ENCODE measurements at places on chromosomes 11 and 22. TPM values are rescaled to one million over a fixed set of nuclear protein-coding genes. Genes with fewer than 3 reads are reported as not detected.
A peak's percentile ranks its signal among the peaks of the same experiment; 100 is the strongest.

GRCh38 chr11:3006505-3007260, 14.6 kb upstream of the NAP1L4 start:
- no peak for DNase-seq

- DNase-seq: peak; percentile 67
Observed at GRCh38 chr11:117817368-117818040, 7.0 kb downstream of the FXYD2 start.

DNA sequence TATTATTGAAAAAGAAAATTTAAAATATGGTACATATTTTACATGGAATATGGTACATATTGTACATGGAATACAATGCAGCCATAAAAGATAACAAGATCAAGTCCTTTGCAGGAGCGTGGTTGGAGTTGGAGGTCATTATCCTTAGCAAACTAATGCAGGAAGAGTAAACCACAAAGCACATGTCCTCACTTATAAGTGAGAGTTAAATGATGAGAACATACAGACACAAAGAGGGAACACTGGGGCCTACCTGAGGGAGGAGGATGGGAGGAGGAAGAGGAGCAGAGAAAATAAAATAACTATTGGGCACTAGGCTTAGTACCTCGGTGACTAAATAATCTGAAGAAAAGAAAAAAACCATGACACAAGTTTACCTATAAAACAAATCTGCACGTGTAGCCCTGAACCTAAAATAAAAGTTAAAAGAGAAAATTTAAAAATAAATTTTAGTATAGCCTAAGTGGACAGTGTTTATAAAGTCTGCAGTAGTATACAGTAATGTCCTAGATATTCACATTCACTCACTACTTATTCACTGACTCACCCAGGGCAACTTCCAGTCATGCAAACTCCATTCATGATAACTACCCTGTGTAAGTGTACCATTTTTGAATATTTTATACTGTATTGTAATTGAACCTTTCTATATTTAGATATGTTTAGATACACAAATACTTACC, 204.4 kb downstream of the FAM76B start:
- no peak for DNase-seq

- no peak for DNase-seq
Observed at GRCh38 chr22:38941488-38941987, 15.9 kb upstream of the APOBEC3A start.

GRCh38 chr11:74687237-74688023, 43.8 kb downstream of the CHRDL2 start:
- no peak for DNase-seq

- DNase-seq: no peak
Observed at GRCh38 chr11:16806791-16807190, 68.3 kb downstream of the C11orf58 start.

DNA sequence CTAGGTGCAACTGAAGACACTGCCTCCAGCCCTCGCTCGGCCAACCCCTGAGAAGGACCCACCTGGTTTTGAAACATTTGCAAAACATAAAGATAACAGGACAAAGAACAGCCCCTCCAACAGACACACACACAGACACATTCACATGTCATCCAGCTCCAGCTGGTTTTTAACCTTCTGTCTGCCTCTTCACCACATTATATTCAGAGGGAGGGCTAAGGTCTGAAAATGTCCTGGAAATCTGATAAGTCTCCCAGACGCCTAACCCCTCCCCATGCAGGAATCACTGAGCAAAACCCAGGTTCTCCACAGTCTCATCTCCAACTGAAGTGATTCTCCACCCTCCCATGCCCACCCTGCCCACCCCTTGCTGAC, 29.4 kb downstream of the PACSIN2 start:
- DNase-seq: no peak

DNA sequence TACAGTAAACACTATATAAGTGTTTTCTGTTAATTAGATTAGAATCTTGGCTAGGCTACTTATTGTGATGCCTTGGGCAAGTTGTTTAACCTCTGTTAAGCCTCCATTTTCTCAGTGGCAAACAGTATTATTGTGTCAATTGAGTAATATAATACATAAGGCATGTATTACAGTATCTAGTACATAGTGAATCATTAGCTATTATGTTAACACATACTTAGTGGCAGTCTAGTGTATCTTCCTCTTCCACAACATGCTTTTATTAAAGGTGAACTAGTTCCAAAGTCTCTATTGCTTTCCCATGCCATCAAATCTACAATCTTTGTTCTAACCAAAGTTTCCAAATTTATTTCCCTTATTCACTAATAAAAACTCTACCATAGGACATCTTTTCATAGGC, 200.9 kb downstream of the SOX6 start:
- DNase-seq: no peak

DNA sequence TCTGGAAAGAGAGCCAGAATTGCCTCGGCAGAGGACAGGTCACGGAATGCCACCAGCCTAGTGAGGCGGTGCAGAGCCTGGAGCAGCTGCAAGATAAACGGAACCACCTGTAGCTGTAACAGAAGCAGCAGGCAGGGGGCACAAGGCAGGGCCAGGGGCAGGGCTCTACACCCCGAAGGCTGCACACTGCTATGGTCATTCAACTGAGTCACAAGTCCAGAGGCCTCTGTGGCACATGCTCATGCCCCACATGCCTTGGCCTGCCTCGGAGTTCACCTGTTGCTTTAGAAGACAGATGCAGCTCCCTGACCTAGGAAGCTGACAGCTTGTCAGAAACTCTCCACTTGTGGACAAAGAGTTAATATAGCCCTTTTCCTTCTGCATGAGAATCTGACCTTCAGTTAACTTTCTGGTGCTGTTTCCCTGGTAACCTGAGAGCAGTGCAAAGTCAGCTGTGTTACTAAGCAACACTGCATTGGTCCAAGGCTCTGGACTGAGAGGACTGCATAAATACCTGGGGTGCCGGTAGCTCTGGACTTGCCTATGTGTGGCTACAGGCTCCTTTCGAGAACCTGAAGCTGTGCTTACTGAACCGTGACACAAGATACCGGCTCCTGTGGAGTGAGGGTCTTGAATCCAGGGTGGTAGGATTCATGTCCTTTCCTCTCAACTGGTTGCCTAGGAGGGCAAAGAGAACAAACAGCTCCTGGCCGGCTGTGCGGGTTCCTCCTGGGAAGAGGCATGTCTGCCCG, 10.5 kb downstream of the COMMD9 start:
- DNase-seq: peak; percentile 26

- DNase-seq: no peak
Observed at GRCh38 chr11:59647245-59647980, 21.4 kb downstream of the PATL1 start.

DNA sequence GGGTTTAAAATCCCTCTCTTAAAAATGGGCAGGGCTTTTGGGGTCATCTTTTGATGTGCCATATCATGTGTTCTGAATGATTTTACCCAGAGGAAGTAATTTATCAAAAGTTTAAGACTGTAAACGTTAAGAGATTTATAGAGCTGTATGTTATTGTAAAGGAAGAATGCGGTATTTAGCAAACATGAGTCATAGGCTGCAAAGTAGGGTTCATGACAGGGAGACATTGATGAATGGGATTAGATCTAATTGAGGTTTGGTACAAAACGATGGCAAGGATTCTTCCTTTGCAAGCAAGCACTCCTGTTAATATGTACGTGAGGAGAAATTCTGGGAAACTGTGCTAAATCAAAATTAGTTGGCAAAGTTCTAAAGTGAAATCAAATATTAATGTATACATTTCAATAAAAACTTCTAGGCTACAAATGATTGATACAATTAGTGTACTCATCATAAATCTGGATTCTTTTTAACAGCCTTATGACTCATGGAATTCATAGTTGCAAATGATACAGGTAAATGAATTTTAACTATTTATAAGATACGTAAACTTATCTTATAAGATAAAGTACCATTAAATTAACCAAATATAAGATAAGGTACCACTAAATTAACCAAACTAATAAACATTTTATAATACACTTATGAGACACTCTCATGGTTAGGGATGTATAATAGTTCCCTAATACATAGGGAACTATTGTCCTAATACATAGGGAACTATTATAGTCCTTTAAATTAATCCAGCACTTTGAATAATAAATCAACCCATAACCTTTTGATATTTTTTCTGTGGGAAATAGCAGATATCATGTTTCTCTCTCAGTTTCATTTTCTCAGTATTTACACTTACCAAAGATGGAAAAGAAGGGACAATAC, 58.4 kb downstream of the KIF18A start:
- DNase-seq: no peak

DNA sequence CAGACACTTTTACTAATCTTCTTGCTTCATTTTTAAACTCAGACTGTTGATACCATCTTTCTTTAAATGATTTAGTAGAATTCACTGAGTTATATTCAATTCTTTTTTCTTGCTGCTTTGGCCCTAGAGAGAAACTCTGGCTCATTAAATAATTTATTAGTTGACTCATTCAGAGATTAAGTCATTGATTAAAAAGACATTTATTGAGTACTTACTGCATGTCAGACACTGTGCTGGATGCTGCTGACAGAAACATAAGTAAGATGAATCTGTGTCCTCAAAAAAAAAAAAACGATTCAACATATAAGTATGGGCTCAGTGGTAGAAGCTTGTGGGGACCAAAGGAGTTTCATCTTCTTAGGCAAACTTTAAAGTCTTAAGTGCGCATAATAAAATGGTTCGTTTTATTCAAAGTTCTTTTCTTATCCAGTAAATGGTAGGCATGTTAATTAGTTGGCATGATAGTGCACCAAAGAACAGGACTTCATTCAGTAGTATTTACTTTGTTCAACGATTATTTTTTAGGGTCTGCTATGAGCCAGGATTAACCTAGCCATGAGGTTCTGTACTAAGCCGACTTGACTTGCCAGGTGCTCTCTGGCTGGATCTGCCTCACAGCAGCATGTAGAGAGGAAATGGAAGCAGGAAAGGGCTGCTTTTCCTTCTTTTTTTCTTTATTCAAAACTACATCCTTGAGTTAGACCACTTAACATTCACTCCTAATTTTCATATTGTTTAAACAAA, 281.0 kb upstream of the CTSC start:
- no peak for DNase-seq

DNA sequence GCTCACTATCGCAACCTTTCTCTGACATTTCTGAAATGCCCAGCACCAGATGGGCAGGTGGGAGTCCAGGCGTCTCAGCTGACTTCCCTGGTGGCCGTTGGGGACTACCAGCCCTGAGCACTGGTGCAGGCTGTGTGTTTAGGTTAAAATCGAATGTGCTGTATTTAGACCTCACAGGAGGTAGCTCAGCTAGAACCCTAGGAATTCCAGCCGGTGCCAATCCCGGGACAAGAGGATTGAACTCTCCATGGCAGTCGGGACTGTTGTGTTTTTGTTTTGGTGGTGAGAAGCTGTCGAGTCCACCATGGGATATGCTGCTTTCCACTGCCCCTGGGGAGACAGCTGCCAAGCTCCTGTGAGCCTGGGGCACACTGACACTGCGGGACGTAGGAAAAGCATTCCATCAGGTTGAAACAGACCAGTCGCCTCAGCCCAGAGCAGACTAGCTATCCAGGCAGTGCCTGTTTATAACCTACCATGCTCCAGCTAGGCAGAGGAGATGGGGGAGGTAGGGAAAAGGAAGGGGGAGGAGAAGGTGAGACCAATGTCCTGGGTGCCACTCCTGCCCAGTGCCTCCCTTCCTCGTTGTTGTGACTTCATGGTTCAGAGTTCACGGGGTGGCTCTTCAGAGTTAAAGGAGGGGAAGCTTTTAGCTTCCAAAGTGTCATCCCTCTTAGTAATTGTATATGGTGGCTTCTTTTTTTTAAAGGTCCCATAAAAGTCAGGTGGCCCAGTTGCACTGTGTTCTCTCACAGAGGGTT, 53.0 kb downstream of the MICAL2 start:
- DNase-seq: no peak

DNA sequence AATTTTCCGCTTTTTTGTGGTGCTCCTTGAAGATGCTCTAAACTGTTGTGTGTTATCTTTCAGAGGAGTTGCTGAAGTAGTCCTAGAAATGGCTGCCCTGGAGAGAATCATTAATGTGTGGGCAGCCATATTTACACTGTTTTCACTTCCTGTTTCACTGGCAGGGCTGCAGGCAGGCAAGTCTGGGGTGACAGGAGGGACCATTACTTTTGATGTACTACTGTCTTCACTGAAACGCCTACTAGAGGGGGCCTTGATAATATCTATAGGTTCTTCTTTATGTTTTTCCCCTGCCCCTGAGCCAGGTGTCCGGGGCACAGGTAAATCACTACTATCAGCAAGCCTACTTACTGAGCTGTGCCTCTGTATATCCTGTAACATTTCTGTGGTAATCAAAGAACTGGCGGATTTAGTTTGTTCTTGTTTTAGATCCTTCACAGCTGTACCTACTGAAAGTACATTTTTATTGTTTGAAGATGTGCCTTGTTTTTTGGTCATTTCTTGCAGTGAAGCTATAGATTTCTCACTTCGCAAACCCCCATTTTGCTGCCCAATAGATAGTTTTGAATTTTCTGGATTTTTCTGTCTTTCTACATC, 39.7 kb downstream of the ACAT1 start:
- no peak for DNase-seq

GRCh38 chr11:47328449-47329390, 23.8 kb downstream of the MYBPC3 start:
- DNase-seq: no peak

DNA sequence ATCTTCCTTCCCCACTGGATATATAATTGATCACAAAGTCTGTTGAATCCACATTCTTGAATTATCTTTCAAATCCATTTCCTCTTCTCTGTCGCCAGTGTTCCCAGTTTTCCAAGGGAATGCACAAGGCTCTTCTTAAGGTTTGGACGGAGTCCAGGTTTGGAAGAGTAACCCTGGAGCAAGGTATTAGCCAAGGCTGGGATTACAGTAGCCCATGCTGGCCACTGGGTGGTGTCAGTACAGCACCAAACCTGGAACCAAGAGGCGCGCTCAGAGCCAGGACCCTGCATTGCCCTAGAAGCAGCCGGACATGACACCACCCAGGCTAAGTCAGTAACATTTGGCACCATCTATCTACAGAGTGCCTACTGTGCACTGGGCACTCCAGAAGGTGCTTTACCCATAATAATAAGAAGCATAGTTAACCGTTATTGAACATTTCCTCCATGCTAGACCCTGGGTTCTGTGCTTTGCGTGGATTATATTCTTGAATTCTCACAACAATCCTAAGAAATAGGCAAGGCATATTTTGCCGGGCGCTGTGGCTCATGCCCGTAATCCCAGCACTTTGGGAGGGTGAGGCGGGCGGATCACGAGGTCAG, 48.0 kb upstream of the CLPB start:
- peak; percentile 31 for DNase-seq

GRCh38 chr22:37137903-37138665, 11.6 kb downstream of the IL2RB start:
- DNase-seq: no peak

The DBX1 gene
- not detected for total RNA-seq

The C11orf16 gene
- total RNA-seq: not detected

The CHRNA10 gene
- 0.54 TPM for total RNA-seq

The TMEM191C gene
- total RNA-seq: 6.7 TPM

The MYEOV gene
- 36.9 TPM for total RNA-seq

The OR6T1 gene
- total RNA-seq: not detected

The PATE3 gene
- total RNA-seq: not detected

The MTMR3 gene
- 31.9 TPM for total RNA-seq

The PISD gene
- total RNA-seq: 83.3 TPM

The KIRREL3 gene
- total RNA-seq: 1.4 TPM

The MYRF gene
- 16.6 TPM for total RNA-seq

The HPX gene
- 0.13 TPM for total RNA-seq

The SCGB2A2 gene
- not detected for total RNA-seq

Data from kidney epithelial cell (primary cell).